ENCODE measurements at places on chromosomes 3 and 15. TPM values are rescaled to one million over a fixed set of nuclear protein-coding genes. Genes with fewer than 3 reads are reported as not detected.

The XCR1 gene
- polyA plus RNA-seq: 0.15 TPM

The EXD1 gene
- polyA plus RNA-seq: 0.07 TPM

DNA sequence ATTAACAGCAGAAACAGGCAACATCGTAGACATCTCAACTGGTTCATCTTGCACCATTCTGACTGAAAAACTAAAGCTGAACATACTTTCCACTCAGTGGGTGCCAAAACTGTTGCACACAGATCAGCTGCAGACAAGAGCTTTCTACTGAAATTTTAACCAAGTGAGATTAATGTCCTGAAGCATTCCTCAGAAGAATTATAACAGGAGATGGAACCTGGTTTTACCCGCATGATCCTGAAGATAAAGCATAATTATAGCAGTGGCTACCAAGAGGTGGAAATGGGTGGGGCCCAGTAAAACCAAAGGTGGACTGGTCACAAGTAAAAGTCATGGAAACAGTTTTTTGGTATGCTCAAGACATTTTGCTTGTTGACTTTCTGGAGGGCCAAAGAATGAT lies 858.8 kb downstream of the FHIT start:
- DNase-seq: no peak

DNA sequence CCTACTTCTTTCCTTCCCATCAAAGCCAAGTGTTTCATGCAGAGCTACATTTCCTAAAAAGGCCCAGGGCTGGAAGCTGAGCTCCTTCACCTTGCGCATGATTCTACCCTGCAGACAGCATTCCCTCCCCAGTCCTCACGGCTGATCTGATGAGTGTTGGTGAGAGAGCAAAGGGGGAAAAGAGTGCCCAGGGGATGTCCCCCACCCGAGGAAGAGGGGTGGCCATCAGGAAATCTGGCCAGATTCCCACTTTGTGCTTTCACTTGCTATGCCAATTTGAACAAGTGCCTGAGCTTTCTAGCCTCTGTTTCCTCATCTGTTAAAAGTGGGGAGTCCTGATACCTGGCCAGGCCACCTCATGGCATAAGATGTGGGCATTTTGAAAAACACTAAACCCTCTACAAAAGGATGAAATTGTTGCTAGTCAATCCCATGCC lies 231.0 kb upstream of the TLE3 start:
- DNase-seq: no peak

DNA sequence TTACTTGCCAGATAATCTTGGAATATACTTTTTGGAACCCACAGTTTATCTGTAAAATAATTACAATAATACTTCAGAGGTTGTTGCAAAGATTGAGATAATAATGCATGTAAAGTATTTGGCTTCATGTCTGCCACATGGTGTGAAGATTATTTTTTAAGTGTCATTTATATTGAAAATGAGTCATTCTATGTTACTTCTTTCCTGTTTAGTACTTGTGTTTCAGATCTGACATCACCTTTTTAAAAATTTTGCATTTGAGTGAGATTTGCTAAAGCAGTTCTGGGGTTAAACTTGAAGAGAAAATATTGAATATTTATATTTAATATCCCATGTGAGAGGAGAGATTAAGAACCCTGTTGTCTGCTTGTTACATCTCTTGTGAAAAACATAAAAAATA lies 31.2 kb downstream of the IQGAP1 start:
- no peak for DNase-seq

DNA sequence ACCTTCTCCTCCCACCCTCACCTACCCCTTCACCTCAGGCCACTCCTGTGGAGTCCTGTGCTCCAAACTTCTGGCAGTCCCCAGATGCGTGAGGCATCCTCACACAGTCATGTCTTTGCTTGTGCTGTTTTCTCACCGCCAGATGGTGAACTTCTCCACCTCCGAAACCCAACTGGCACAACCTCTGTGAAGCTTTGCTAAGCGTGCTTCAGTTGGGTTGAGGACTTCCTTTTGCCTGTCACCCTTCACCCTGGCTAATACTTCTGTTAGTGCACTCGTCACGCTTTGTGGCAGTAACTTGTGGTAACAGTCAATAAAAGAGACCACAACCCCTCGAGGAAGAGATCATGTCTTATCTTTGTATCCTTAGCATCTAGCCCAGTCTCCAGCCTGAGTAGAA lies 42.0 kb upstream of the SKOR1 start:
- no peak for DNase-seq

All from left kidney (tissue), 8 donors.